Stomach (tissue), 19 donors: ENCODE measurements at places on chromosomes 2 and 18.

- no peak for DNase-seq
These were observed 46.3 kb downstream of the COPS8 start for GRCh38 chr2:237131749-237132533.

DNA sequence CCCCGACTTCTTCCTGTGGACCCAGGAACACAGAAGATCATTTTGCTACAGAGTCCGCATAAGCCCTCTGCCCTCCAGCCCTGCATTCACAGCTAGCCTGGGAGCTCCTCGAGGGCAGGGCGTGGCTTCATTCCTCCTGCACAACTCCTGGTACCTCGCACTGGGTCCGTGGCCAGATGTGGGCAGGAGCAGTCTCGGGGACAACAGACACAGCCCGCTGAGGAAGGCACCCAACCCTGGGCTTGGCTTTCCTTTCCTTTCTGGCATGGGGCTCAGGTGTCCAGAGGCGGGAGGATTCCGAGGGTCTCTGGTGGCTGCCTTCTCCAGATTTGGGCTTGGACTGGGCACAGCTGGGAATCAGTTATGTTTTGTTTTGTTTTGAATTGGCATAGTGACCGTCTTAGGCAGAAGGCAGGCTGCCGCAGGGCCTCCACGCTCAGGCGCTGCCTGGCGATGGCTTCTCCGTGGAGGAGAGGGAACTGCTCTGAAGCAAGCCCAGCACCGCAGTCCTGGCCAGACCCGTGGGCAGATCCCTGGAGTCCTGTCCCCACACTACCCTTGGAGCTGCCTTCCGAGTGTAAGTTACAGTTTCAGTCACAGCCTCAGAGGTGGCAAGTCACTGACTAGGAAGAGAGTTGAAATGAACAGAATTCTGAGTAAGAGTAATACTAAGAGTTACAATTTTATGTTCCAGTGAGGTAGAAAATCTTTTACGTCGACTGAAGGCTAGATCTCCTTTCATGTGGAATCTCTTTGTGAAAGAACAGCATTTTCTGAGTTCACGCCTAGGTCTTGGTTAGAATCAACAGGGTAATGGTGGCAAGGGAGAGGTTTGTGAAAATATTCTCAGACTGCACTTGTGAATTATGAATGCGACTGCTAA is 47.9 kb downstream of the LDLRAD4 start:
- DNase-seq: no peak

GRCh38 chr18:3119401-3120341 is 100.1 kb downstream of the MYOM1 start:
- peak; percentile 66 for DNase-seq

DNA sequence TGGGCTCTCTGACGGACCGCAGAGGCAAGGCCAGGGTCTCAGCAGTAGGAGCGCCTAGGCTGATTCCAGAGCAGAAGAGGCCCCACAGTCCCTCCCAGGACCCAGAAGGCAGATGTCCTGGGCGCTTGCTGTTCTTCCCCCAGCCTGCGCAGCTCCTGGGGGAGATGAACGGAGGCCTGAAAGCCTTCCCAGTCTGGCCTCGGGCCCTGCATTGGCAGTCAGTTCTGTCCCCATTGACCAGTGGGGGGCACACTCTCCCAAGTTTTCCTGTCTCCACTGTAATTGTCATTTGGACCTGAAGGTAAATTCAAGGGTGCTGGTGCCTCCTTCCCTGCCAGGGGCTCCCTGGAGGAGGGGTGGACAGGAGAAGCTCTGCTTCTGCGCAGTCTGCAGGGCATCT is 345.7 kb downstream of the CYP26B1 start:
- no peak for DNase-seq

GRCh38 chr2:62410926-62411456 is 95.0 kb downstream of the TMEM17 start:
- DNase-seq: no peak

GRCh38 chr2:47520825-47521665 is 118.1 kb downstream of the MSH2 start:
- DNase-seq: peak; percentile 46

GRCh38 chr2:72166279-72166678 is 18.6 kb upstream of the CYP26B1 start:
- DNase-seq: no peak

GRCh38 chr2:106956879-106957278 is 70.9 kb upstream of the ST6GAL2 start:
- no peak for DNase-seq

GRCh38 chr18:47949202-47949601 is 18.7 kb upstream of the SMAD2 start:
- DNase-seq: peak; percentile 44
